ENCODE measurements at places on chromosomes 2 and 18. TPM values are rescaled to one million over a fixed set of nuclear protein-coding genes. Genes with fewer than 3 reads are reported as not detected.
A peak's percentile ranks its signal among the peaks of the same experiment; 100 is the strongest.

The PELI1 gene
- total RNA-seq, result 22.0 TPM

DNA sequence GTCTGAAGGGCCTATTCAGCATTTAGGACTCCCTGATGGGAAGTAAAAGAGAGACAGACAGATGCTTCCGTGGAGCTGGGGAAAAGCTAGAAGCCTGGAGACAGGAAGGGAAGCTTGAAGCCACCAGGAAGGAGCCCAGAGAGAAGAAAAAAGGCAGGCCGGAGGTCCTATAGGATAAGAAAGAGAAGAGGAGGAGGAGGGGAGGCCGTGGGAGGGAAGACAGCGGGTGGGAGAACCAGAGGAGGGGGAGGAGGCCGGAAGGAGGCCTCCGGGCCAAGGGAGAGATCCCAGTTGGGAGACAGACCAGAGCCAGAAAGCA is 107.1 kb upstream of the PKDCC start:
- no peak overlapping the region for H3K4me3 ChIP-seq
- no peaks in the 10 kb centered on the region for H3K36me3 ChIP-seq
- no peaks in the 10 kb centered on the region for H3K4me1 ChIP-seq
- no peak for DNase-seq
- no peaks in the 10 kb centered on the region for H3K27me3 ChIP-seq

DNA sequence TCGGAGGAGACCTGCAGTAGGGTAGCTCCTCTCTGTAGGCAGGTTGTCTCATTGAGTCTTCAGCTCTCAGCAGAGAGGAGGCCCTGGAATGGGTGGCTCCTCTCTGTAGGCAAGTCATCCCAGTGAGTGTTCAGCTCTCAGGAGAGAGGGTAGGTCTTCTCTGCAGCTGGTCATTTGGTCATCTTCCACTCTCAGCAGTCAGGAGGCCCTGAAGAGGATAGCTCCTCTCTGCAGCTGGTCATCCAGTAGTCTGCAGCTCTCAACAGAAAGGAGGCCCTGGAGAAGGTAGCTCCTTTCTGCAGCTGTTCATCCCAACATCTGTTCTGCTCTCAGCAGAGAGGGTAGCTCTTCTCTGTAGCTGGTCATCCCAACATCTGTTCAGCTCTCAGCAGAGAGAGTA is 26.0 kb upstream of the RUFY4 start:
- no peaks in the 10 kb centered on the region for H3K4me1 ChIP-seq
- no peaks in the 10 kb centered on the region for H3K27me3 ChIP-seq
- DNase-seq, result no peak
- H3K36me3 ChIP-seq, result no peaks in the 10 kb centered on the region
- H3K27ac ChIP-seq, result no peak overlapping the region

The MSTN gene
- total RNA-seq, result 0.83 TPM

The KCNS3 gene
- 96.3 TPM for total RNA-seq

GRCh38 chr18:71808616-71809015 is 735.5 kb downstream of the CBLN2 start:
- DNase-seq, result no peak
- H3K36me3 ChIP-seq, result no peaks in the 10 kb centered on the region
- H3K4me1 ChIP-seq, result peaks cover 17% of the 10 kb centered on the region
- no peak overlapping the region for H3K4me3 ChIP-seq

DNA sequence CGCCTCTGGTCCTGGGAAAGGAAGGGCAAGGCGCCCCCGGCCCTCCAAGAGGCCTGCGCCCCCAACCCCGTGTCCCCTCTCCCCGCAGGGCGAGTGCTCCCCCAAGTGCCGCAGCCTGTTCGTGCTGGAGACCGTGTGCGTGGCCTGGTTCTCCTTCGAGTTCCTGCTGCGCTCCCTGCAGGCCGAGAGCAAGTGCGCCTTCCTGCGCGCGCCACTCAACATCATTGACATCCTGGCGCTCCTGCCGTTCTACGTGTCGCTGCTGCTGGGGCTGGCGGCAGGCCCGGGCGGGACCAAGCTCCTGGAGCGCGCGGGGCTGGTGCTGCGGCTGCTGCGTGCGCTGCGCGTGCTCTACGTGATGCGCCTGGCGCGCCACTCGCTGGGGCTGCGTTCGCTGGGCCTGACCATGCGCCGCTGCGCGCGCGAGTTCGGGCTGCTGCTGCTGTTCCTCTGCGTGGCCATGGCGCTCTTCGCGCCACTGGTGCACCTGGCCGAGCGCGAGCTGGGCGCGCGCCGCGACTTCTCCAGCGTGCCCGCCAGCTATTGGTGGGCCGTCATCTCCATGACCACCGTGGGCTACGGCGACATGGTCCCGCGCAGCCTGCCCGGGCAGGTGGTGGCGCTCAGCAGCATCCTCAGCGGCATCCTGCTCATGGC is 52.4 kb downstream of the SLC66A2 start:
- H3K4me3 ChIP-seq, result no peak overlapping the region
- no peak for DNase-seq
- H3K27me3 ChIP-seq, result no peaks in the 10 kb centered on the region
- H3K27ac ChIP-seq, result no peak overlapping the region

The PMS1 gene
- 17.4 TPM for total RNA-seq

GRCh38 chr2:136075476-136075875 is 42.5 kb downstream of the CXCR4 start:
- H3K4me3 ChIP-seq, result no peak overlapping the region
- no peaks in the 10 kb centered on the region for H3K4me1 ChIP-seq
- no peaks in the 10 kb centered on the region for H3K36me3 ChIP-seq

GRCh38 chr18:44759925-44760342 is 79.2 kb downstream of the SETBP1 start:
- H3K36me3 ChIP-seq, result no peaks in the 10 kb centered on the region
- H3K27ac ChIP-seq, result peak overlapping the region; percentile 41
- no peak overlapping the region for H3K4me3 ChIP-seq
- H3K27me3 ChIP-seq, result no peaks in the 10 kb centered on the region
- no peak for DNase-seq

DNA sequence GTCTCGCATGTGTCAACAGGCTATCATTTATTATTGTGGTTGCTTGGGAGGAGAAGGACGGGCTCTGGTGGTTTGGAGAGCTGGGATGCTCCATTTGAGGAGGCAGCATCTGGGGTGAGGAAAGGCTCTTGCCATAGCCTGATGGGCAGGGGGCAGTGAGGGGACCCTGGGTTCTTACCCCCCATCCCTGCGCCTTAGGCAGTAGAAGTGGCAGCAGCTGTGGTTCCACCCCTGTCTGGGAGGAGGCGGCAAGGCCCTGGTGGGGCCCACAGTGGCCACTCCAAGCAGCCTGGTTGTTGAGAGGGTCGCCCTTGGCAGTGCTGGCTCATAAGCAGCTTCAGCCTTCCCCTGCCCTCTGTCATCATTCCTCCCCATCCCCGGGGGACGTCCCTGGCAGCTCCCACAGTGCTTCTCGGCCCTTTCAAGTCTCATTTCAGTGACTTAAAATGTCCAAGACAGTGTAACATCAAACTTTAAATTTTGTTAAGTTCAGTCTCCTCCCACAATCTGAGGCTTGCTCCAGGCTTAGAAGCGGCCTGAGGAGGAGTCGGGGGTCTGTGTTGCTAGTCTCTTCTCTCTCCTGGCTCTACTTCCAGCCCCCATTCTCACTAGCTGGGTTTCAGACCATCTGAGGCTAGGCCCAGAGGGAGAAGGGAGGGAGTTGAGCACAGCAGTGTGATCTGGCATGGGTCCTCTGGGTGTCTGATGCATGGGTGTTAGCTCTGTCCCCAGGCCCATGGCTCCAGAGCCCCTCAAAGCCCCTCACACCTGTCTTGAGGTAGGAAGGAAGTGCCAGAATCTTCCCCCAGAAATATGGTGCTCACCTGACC is 34.9 kb upstream of the PTPN4 start:
- no peak overlapping the region for H3K4me3 ChIP-seq
- no peaks in the 10 kb centered on the region for H3K36me3 ChIP-seq
- no peaks in the 10 kb centered on the region for H3K27me3 ChIP-seq
- DNase-seq, result no peak
- H3K4me1 ChIP-seq, result no peaks in the 10 kb centered on the region

GRCh38 chr2:134973241-134974138 is 54.9 kb downstream of the CCNT2 start:
- H3K27ac ChIP-seq, result no peak overlapping the region
- DNase-seq, result no peak
- H3K4me1 ChIP-seq, result no peaks in the 10 kb centered on the region

DNA sequence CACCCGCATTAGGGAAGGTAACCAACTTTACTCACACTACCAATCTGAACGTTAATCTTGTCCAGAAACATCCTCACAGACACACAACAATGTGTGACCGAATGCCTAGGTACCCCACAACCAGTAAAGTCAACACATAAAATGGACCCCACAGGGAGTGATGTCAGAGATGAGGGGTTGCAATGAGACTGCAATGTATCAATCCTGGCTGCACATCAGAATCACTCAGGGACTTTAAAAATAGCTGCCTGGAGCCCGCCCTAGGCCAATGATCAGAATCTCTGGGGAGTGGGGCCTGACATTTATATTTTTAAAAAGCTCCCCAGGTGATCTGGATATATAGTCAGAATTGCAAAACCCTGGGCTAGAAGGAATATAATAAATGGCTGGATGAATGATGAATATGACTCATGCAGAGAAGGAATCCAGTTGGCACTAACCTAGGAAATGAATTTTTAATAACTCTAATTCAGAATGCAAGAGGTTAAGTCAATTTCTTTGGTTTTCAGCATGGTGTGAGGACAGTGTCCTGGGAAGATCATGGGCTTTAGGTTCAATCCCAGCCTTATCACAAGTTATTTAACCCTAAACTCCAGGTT is 92.8 kb downstream of the COLEC12 start:
- H3K27ac ChIP-seq, result no peak overlapping the region
- DNase-seq, result no peak
- no peaks in the 10 kb centered on the region for H3K4me1 ChIP-seq
- H3K36me3 ChIP-seq, result no peaks in the 10 kb centered on the region
- H3K27me3 ChIP-seq, result no peaks in the 10 kb centered on the region

DNA sequence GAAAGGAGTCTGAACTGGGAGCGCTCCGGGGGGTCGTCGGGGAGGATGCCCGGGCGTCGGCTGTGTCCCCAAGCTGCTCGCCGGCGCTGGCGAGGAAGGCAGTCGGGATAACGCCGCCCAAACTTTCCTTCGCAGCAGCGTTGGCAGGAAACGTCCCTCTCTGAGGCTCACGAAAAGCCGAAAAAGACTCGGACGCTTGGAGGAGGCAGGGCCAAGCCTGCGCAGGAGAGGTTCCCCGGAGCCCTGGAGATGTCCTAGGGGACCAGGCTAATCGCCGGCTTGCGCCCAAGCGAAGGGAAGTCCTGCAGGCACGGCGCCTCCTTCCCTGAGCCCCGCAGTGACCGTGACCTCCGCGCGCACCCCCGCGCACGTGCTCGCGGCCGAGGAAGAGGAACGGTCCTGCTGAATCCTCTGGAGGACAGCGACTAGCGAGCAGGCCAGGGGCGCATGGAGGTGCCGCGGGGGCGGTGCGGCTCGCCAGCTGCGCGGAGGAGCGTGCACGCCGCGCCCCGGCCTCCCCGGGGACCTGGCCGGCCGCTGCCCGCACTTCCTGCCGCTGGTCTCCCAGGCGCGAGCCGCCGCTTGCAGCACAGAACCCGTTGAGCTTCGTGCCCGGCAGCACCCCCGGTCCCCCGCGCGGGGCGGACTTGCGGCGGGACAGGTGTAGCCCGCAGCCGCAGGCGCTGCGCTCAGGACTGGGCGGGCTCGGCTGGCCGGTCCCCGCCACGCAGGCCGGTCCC is at the start of gene SH3RF3:
SH3RF3 (plus strand) TSS at position 590 of the 740 bp plus-strand sequence.
- no peaks in the 10 kb centered on the region for H3K27me3 ChIP-seq
- H3K27ac ChIP-seq, result peak within 1 kb of the TSS; percentile 87
- H3K4me1 ChIP-seq, result no peaks in the 10 kb centered on the region

The CCDC85A gene
- 3.6 TPM for total RNA-seq

GRCh38 chr2:169159686-169160085 is 90.3 kb downstream of the DHRS9 start:
- H3K4me3 ChIP-seq, result no peak overlapping the region
- DNase-seq, result no peak
- H3K27me3 ChIP-seq, result no peaks in the 10 kb centered on the region
- H3K27ac ChIP-seq, result no peak overlapping the region
- no peaks in the 10 kb centered on the region for H3K4me1 ChIP-seq
- no peaks in the 10 kb centered on the region for H3K36me3 ChIP-seq

The SLC23A3 gene
- 0.14 TPM for total RNA-seq

GRCh38 chr18:72104851-72105250 is 439.3 kb downstream of the CBLN2 start:
- no peaks in the 10 kb centered on the region for H3K27me3 ChIP-seq
- no peak overlapping the region for H3K27ac ChIP-seq
- DNase-seq, result no peak

The TRIM43 gene
- not detected for total RNA-seq

DNA sequence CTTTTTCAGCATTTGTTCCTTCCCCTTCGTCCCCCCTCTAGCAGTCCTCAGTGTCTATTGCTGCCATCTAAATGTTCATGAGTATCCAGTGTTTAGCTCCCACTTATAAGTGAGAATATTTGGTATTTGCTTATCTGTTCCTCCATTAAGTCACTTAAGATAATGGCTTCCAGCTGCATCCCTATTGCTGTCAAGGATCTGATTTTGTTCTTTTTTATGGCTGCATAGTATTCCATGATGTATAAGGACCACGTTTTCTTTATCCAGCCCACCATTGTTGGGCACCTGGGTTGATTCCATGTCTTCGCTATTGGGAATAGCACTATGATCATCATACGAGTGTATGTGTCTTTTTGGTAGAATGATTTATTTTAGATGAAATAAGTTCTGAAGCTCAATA is 166.9 kb upstream of the NCK2 start:
- DNase-seq, result no peak
- H3K4me1 ChIP-seq, result peaks cover 8% of the 10 kb centered on the region
- H3K4me3 ChIP-seq, result no peak overlapping the region
- no peaks in the 10 kb centered on the region for H3K27me3 ChIP-seq

GRCh38 chr2:213156717-213157116 is 5.3 kb upstream of the IKZF2 start:
- H3K36me3 ChIP-seq, result no peaks in the 10 kb centered on the region
- H3K27ac ChIP-seq, result no peak overlapping the region
- no peaks in the 10 kb centered on the region for H3K27me3 ChIP-seq
- H3K4me1 ChIP-seq, result no peaks in the 10 kb centered on the region

DNA sequence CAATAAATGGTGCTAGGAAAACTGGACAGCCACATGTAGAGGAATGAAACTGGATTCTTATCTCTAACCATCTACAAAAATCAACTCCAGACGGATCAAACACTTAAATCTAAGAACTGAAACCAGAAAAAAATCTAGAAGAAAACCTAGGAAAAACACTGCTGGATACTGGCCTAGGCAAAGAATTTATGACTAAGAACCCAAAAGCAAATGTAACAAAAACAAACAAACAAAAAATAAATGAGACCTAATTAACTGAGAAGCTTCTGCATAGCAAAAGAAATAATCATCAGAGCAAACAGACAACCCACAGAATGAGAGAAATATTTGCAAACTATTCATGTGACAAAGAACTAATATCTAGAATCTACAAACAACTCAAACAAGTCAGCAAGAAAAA is 314.0 kb upstream of the REV1 start:
- no peaks in the 10 kb centered on the region for H3K4me1 ChIP-seq
- no peaks in the 10 kb centered on the region for H3K27me3 ChIP-seq
- no peaks in the 10 kb centered on the region for H3K36me3 ChIP-seq
